Iris pigment epithelial cell (primary cell): ENCODE measurements at places on chromosomes 1 and 21.

DNA sequence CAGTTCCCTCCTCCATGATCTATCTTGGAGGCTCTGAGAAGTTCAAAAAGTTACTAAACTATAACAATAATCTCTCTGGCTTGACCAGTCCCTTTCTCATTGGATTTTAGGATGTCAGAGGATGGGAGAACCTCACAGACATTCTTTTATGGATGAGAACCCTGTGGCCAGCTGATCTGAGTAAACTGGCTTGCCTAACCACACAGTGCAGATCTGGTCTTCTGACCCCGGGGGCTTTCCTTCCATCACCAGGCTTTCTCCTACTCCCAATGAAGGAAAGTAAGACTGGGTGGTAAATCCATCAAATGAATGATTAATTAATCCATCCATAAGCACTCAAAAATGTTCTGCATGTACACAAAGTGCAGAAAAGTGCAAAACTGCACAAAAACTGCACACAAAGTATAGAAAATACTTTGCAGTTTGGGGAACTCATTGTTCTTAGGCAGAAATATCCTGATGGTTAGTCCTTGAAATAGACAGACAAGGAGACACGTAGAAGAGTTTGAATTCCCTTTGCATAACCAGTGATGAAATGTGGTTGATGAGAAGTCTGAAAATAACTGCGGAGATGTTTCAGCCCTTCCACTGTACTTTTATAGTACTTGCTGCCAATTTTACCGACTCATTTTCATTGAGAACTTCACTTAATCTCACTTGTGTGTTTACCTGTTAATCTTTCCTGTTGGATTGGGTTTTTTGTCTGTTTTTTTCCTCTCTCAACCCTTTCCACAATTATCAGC is 2.5 kb upstream of the F3 start:
- DNase-seq = peak; percentile 90

DNA sequence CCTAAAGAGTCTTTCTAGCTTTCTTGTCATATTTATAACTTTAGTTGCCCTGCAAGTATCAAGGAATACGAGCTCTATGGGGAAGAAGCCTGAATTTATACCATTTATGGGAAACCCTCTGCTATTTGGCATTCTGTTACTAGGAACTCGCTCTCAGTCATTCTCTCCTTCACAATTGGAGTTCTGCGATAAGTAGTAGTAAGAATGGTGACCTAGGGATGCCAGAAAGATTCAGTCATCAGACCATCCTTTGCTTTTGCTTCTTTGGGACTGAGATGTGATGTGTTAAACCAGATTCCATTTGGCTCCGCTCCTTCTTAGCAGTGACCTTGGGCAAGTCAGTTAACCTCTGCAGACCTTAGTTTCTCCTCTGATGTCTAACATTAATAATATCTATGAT is 256.5 kb downstream of the FGGY start:
- peak; percentile 19 for DNase-seq

DNA sequence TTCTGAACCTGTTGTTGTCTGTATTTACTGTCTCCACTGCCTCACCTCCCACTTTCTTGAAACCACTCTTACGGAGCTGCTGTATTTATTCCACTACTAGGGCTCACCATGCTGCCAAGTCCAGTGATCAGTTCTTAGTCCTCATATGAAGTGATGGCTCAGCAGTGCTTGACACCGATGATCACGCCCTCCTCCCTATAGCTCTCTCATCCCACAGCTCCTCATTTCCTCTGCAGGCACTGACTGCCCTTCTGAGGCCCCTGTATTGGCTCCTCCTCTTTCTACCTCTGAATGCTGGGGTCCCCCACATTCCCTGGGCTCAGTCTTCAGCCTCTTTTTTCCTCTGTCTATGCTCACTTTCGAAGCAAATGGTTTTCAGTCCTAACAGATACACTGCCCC is 3.4 kb downstream of the CLCA1 start:
- DNase-seq = no peak

DNA sequence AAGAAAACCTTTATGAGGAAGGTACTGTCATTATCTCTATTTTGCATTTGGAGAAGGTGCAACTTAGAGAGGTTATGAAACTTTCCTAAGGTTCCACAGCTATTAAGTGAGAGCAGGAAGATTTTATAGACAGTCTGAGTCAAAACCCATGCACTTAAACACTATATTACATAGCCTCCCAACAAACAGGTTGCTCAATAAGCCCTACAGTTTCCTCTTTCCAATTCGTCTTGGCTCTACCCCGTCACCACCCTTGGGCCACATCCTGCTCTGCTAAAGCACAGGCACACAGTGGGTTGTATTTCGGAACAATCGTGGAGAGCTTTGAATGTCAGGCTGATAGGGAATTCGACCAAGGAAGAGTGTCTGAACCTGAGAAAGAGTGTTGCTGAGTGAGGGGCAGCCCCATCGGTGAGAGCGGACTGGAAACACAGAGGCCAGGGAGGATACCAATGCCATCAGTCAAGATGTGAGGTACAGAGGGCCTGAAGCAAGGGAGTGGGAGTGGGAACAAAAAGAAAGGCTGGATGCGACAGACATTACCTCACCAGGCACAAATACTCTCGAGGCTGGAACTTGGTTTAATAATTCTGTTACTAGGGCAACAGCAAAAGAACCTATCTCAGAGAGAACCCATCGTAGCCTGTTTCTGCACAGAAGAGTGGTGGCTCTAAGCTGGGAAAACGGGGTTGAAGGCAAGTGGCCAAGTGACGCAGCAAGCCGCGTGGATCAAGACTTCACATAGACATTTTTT is 6.3 kb upstream of the LRRC52 start:
- no peak for DNase-seq

DNA sequence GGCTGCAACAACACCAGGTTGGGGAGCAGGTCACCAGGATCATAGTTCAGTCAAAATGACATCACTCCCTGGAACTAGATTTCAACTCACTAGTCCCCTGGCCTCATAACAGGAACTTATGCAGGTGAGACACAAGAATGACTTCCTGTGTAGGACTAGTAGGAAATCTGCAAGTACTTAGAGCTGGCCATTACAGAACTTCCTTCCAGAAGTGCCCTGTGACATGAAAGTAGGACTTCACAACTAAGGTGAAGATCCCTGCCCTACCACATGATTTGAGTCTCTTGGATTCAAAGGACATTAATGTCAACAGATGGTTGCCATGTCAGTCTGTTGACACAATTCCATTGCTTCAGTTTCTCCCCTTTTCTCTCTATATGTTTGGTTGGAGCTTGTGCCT is 223.1 kb downstream of the RPS6KC1 start:
- no peak for DNase-seq

GRCh38 chr21:40436261-40436660 is 410.7 kb downstream of the DSCAM start:
- no peak for DNase-seq

GRCh38 chr1:1721201-1721600 is 3.0 kb downstream of the CDK11A start:
- no peak for DNase-seq

GRCh38 chr1:13722808-13723360 is 22.9 kb downstream of the PRDM2 start:
- no peak for DNase-seq
